AG09319 (cell line): ENCODE measurements at places on chromosomes 5 and 9.

DNA sequence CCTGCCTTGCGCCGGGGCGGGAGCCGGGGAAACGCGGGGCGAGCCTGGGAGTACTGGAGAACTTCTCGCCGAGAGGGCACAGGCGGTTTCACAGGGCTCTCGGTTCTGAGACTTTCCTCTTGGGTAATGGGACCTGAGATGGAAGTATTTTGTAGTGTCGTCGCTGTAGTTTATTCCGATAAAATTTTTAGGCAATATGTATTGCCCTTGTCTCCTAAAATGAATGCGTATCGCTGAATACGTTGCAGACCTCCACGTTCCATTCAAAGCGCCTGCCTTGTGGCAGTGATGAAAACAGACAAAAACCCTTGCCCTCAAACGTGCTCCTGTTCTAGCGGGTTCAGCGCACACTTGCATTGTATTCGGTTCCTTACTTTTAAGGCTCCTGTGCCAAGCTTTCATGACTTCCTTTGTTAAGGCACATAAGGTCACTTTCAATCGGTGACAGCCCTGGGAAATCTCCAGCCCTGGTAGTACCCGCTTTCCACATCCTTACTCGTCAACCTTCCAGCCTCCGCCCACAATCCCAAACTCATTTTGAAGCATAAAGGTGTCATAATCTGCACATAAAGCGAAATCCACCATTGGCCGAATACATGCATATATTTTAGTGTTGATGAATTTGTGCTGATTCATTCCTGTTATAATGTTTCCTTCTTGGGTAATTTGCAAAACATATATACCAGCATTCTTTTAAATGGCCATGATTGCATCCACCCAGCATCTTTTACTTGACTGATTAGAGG lies 694 bp downstream of the RMI1 start:
- no peak for DNase-seq

DNA sequence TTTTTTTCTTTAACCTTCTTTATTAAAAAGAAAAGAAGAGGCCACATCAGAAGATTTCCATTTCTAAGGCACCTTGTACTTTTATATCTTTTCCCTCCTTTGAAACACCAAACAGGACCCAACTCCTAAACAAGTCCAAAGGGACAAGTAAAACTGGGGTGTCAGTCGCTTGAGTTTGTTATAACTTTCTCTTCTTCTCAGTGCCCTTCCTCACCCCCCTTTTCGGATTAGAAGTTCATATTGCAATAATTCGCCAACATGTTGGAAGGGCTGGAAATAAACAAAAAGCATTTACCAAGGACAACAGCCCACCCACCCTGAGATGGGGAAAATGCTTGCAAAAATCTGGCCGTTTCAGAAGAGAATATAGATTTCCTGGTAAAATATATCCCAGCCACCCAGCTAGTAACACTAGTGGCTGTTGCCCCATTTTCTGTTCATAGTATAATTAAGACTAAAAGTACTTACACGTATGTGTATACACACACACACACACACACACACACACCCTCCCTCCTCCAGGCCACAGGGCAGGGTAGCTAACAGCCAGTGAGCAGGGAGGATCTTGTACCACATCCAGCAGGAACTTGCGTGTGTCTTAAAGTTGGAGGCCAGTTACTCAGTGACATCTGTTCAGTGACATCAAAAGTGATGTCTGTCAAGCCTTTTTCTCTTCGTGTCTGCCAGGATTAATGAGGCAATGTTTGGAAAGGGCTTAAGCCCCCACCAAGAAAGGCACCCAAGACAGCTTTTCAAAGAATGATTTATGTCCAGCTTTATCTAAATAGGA lies 149.1 kb upstream of the KLF4 start:
- peak; percentile 57 for DNase-seq

DNA sequence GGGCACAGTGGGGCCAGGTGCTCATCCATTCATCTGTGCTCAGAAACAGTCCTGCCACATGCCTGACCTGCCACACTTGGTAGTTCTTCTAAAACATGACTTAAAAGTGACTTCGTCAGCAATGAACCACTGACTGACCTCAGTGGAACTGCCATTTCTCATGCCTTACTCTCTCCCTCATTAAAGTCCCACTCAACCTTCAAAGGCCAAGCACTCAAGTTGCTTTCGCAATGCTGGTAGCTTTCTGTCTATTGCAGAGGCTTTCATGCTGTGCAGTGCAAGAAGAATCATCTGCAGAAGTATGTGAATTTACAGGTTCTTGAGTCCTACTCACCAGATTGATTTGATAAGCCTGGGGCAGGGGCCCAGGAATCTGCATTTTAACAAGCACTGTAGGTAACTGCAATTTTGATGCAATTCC lies 23.9 kb downstream of the B4GALT1 start:
- DNase-seq = no peak

DNA sequence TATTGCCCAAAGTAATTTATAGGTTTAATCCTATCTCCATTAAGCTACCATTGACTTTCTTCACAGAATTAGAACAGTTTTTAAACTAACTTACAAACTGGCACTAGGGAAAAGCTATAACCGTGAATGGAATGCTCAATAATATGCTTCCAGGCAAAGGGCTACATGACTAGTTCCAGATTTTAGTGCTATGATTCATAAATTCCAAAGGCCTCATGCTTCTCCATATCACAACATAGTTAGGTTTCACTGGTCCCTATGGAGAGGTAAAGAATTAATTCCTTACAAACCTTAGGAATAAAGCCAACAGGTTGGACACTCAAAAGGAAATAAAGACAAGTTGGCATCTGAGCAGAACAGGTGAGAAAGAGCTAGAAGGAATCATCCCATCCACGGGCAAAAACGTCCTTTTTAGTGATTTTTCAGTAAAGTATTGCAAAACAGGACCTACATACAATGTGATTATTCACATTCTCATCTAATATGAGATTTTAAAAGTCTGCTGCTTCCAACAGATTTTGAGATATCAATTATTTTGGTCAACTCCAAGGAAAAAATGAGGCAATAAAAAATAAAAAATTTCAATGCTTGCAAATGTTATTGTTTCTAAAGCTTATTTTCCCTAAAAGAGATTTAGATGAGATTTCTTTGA lies 97.0 kb upstream of the TARS1 start:
- DNase-seq = peak; percentile 63

DNA sequence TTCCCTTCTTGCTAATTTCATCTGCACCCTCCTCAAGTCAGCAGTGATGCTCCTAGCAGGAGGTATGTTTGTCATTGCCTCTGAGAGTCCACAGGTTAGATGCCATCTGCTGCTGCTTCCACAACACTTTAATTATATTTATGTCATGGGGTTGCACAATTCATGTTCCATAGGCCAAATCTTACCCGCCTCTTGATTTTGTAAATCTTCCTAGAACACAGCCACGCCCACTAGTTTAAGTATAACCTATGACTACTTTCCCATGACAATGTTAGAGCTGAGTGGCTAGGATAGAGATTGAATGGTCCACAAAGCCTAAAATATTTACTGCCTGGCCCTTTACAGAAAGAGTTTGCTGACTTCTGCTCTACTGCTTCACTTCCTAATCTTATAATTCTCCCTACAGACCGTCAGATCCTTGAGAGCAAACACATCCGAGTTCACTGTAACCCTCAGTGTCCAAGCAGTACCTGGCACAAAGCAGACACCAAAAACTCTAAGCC lies 21.1 kb downstream of the LIFR start:
- no peak for DNase-seq

DNA sequence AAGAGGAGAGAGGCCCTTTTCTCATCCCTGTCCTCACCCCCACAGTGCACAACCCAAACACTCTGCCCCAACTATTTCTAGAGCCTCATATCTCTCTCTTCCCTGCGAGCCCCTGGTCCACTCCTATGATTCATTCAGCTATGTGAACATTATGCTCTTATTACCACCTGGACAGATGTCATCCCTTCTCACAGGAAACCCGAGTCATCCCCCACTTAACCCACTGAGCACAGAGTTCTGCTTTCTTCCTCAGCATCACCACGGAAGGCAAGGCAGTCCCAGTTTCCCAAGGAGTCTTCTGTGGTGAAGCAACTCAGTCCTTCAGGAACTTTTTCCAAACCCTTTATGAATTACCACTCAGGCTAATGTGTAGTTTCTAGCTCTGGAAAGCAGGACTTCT lies 1.3 kb downstream of the DNAI1 start:
- DNase-seq = no peak

DNA sequence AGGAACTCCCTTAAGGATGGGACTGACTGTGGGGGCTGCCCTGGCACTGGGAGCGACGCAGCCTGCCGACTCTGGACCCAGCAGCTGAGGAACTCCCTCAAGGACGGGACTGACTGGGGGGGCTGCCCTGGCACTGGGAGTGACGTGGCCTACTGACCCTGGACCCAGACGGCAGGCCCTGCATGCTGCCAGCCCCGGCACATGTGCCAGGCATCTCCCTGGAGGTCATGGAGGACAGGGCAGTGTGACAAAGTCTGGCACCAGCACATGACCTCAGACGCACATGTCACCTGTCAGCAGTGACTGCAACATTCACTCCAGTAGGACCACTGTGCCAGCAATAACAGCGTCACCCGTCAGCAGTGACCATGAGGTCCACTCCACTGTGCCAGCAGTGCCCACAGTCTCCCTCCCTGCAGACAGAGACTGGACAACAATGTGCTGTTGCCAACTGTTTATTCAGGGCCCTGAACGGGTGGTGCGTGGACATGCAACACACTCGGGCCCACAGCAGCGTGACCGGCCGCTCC lies 4.5 kb downstream of the FBXW5 start:
- no peak for DNase-seq

DNA sequence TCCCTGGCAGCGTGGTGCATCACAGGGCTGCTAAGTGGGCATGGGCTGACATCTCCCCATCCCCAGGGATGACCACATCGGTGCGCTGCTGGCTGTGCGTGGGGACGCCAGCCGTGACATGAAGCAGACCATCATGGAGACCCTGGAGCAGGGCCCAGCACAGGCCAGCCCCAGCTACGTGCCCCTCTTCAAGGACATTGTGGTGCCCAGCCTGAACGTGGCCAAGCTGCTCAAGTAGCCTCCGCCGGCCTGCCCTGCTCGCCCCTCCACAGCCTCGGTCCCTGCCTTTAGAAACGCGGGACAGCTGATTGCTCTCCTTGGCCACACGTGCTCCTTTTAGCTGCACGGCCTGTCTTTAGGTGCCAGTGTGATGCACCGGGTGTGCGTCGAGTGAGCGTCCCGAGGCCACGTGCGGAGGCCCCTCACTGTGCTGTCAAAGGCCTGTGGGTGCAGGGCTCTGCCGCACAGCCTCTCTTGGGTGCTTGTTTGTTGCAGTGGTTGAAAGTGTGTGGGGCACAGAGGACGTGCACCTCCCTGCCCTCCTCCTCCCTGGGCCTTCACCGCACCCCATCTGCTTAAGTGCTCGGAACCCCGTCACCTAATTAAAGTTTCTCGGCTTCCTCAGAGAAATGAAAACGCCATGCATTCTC lies 23.8 kb downstream of the EXOC3 start:
- DNase-seq = no peak

DNA sequence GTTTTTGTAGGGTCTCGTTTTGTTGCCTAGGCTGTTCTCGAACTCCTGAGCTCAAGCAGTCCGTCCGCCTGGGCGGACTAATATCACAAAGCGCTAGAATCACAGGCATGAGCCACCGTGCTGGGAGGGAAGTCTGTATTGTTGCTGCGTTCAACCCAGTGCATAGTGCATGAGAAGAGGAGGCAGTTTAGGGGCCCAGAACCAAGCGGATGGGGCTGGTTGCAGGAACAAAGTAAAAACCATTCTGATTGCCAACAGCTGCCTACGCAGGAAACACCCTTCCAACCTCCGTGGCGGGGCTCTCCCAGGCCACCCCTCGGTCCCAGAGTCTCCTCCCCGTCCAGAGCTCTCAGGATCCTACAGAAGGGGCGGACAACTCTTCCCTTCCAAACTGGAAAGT lies 87.1 kb downstream of the ANXA2R start:
- DNase-seq = no peak

DNA sequence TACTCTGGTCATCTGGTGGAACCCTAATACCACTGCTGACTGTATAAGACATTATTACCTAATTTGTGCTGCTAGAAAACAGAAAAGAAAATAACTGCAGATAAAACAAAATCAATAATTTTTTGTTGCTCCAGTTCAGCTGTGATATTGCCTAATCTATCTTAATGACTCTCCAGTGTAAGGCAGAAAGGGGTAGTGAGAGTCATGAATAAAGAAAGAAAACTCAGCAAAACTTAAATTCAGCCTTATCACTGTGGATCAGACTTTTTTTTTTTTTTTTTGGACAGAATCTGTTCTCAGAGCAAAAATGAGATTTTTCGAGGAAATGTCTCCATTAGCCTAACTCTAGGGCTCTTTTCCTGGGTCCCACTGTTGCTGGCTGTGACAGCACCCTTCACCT lies 1.1 kb upstream of the DOCK2 start:
- DNase-seq = no peak

DNA sequence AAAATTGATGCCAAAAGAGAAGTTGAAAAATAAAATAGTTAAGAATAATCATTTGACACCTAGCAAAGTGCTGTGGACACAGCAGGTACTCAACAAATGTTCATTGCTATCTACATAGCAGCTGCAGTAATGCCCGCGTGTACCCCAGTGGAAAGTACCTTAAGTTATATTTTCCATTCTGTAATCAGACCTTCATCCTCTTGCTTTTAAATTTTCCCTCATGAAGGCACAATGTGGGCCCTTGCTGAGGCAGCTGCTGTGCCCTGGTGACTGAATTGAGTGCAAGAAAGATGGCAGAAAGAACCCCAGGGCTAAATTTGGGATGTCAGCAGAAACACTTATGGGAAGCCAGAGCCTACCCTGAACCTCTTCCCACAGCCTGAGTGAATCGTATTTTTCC lies 65.9 kb downstream of the CYFIP2 start:
- no peak for DNase-seq

DNA sequence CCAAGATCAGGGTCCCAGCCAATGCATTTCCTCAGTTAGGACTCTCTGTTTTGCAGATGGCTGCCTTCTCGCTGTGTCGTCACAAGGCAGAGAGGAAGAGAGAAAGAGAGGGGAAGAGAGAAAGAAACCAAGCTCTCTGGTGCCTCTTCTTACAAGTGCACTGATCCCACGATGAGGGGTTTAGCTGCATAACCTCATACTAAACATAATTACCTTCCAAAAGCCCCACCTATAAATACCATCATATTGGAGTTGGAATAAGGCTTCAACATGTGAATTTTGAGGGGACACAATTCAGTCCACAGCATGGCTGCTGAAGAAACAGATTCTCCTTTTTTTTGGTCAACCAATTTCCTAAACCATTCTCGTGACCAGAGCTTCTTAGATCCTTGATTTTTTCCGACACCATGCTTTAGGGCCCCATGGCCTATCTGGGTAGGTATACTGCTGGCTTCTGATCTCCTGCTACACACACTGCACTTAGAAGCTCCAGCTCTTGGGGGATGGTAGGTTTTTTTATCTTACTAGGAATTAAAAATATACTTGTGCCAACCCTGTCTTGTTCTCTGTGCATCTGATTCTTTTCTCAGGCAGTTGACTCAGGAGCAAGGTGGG lies 5.1 kb downstream of the CAMK4 start:
- no peak for DNase-seq
